ENCODE measurements at places on chromosomes 3 and 15.

- no peak for DNase-seq
Measured at GRCh38 chr3:117238806-117239205, 529.2 kb downstream of the TUSC7 start.

- no peak for DNase-seq
Measured at GRCh38 chr15:72033285-72033684, 84.7 kb downstream of the MYO9A start.

DNA sequence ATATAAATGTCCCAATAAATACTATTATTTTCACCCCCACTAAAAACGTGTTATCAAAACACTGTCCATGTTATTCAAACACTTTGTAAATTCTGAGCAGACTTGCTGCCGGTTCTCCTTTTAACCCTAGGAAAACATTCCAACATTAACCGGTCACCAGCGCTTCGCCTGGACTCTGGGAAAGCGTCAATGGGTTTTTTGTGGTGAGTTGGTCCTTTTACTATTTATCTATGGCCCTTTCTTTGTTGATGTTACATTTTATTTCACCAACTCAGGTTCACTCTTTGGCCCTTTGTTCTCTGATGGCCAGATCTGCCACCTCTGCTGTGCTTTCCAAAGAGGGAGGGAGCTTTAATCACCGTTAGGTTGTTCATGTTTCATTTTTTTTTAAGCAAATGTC is 4.1 kb upstream of the EOMES start:
- peak; percentile 11 for DNase-seq

GRCh38 chr3:117644203-117644602 is 934.6 kb downstream of the TUSC7 start:
- DNase-seq = no peak

DNA sequence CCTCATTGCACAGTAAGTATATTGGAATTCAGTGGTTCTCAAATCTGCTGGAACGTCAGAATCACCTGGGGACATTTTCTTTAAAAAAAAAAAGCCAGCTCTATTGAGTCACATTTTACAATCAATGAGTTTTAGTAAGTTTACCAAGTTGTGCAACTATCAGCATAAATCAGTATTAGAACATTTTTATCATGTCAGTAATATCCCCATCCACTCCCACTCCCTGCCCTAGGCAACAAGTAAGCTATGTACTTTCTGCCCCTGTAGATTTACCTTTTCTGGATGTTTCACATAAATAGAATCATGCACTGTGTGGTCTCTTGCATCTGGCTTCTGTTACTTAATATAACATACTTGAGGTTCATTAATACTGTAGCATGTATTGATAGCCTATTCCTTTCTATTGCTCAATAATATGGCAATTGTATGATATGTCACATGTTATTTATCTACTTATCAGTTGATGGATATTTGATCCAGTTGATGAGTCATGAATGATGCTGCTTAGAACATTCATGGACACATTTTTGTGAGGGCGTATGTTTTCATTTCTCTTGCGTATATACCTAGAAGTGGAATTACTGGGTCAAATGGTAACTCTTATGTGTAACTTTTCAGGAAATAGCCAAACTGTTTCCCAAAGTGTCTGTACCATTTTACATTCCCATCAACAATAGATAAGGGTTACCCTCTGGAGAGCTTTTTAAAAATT is 180.5 kb downstream of the THSD4 start:
- no peak for DNase-seq

DNA sequence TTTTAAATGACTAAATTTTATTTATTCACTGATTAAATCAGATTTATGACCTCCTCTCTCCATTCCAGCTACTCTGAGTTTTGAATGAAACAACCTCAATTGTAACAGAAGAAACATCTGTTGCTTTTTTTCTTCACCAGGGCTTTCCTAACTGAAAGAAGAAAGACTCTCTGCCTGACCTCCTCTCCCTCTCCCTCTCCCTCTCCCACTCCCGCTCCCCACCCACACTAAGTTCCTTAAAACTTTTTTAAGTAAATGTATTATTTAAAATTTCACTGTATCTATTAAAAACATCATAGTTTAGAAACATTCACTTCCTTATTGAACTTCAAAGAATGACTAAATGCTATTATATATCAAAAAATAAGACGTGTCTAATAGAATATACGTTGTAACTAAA is 122.0 kb downstream of the TFDP2 start:
- peak; percentile 8 for DNase-seq

DNA sequence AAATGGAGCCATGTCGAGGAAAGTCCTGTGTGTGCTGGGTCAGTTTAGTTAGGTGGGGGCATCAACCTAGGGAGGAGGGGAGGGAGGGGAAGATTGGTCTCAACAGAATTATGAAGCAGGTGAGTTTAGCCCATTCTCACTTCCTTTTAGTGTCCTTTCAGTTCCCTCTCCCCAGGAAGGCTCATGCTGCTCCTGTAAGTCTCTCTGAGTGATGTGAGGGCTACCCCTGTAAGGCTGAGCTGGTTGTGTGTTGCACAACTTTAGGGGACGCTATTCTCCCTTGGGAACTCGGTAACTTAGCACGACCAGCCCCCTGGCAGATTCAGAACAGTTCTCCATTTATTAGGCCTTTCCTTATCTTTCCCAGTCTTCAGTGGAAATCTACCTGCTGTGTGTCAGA is 21.2 kb downstream of the IL5RA start:
- no peak for DNase-seq

GRCh38 chr3:42063888-42064287 is 27.3 kb upstream of the TRAK1 start:
- no peak for DNase-seq

DNA sequence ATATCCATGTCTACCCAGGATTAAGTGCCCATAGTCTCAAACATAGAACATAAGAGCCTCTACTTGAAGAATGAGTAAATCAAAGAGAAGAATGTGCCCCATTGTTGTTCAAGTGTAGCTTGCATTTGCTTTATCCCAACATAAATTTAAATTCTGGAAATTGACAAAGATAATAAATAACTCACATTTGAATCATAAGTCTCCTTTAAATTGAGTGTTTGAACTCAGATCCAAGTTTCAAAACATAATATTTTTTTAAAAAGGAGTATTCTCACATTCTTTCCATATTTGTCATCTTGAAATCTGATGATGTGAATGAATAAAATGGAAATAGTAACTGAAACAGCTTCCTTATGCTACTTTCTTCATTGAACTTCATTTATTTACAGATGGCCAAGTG is 135.2 kb downstream of the MECOM start:
- no peak for DNase-seq

DNA sequence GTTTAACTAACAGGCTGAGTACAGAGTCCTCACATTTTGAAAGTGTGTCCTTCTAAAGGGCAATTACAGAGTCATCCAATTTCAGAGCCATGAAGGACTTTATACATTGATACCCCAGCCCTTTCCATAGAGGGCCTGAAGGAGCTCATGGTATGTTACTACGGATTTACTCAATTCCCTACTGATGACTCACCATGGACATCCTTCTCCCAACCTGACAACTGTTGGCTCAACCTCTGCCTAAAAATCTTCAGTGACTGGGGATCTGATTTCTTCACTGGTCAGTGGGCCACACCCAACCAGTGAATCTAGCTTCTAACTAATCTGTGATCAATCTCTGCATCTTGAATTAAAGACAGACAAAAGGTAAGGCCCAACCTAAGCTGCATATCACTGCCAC is 963.4 kb upstream of the CFAP20DC start:
- no peak for DNase-seq

GRCh38 chr3:11204697-11205348 is 50.5 kb downstream of the HRH1 start:
- no peak for DNase-seq

DNA sequence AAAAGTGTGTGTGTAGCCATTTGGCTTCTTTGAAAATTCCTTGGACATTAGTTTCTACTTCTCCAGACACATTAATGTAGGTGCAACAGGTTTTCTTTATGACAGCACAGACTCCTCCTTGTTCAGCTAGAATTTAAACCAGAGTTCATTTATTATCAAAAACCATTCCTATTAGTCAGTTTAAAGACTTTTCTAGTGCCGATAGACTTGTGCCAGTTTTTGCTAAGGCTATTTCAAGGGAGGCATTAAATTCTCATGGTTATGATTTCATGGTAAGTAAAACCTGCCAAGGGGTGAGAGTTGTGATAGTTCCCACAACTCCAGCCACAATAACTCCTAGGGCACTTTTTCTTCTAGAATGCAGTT is 20.6 kb upstream of the SENP7 start:
- no peak for DNase-seq

DNA sequence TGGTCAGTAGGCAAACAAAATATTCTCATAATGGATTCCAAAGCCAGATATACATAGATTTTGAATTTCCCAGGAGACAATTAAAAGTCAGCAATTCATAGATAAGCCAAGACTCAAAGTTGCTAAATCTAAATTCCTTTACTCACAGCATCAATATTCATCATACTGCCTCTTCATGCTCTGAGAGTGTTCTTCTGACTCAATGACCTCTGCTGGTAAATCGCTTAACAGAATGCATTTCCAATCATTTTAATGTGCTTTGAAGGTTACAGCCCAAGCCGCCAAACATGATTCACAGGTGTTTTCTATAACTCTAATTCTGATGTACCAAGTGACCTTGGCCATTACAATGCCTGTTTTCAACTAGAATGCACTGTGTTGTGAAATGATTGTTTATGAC is 24.2 kb upstream of the SLC4A7 start:
- DNase-seq = no peak

DNA sequence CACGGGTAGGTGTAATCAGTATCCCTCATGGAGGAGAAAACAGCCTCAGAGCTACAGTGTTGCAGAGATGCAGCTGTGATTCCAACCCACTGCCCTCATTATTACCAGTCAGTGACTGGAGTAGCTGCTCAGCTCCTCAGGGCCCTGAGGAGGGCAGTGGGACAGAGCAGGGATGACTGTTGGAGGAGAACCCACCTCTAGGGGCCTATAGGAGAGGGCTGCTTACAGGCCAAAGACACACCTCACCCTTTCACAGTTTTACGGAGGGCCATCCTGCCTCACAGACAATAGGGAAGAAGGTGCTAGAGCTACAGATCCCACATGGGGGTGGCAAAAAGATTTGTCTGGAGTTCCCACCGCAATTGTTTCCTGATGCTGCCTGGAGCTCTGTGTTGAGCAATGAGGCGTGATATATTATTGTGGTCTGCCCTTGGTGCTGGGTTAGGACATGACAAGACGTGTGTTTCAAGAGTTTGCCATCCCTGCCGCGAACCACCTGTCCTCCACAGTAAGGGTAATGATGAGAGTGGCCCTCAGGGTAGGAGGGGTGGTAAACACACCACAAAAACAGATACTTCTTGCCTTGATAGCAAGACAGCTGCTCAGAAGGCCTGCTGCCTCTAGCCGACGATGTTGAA is 140.5 kb upstream of the TPM1 start:
- peak; percentile 66 for DNase-seq

GRCh38 chr3:133512416-133513089 is 60.9 kb upstream of the CDV3 start:
- DNase-seq = no peak

- DNase-seq = no peak
Measured at GRCh38 chr3:135565546-135565945, 400.0 kb upstream of the PPP2R3A start.

DNA sequence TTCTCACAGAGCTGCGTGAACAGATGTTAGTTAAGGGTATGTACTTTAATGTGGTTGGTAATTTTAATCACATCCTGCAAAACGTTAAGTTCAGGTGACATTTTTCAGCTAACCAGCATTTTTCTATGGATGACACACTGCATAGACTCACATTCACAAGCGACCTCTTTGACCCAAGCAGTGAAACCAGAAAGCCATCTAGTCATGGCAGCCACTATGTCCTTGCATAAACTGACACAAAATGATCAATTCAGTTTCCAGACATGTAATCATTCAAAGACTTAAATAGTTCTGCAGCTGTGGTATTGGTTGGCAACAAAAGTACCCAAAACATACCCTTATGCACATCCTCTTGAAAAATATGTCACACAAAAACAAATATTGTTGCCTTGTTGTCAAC is 7.4 kb upstream of the CAPN7 start:
- no peak for DNase-seq

GRCh38 chr3:118818386-118818785 is 216.3 kb downstream of the IGSF11 start:
- DNase-seq = no peak

DNA sequence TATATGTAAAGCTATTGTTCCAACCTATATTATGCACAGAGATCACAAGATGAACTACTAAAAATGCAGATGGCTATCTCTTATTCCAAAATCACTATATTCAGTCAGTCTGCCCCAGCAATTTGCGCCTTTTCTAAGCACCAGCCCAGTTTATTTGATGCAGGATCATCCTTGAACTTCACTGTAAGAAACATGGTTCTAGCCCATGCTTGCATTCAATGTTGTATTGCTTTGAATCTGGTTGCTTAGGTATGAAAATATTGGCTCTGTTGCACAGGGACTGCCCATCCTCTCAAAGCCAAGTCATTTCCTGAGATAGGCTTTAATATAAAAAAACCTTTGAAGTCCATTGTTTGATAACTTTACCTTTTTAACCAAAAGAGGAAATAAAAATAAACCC is 170.5 kb upstream of the LRIG1 start:
- DNase-seq = no peak

DNA sequence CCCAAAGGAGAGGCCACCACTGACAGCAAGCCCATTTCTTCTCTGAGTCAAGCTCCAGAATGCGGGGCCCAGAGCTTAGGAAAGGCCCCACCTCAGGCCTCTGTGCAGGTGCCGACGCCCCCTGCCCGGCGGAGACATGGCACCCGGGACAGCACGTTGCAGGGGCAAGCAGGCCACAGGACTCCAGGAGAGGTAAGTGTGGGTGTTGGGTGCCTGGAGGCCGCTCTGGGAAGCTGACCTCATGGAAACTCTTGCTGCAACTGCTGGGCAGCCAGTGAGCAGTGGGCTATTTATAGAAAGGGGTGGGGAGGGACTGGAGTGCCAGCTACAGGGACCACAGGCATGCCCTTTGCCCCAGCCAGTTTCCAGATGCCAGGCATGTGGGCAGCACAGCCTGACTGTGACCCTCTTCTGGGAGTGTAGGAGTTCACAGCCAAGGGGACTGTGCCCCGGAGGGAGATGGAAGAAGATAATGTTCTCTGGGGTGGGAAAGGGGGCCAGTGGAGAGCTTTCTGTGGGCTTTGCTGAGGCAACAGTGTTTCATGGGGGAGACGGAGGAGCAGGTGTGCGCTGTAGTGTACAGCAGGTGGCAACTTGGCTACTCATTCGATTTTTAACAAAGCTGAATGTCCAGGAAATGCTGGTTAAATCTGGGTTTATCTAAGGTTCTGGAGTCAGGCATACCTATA is 23.7 kb downstream of the ALPK3 start:
- DNase-seq = no peak
